ENCODE measurements at places on chromosomes 4 and X.

GRCh38 chrX:2185341-2186082 is 315.3 kb downstream of the DHRSX start:
- no peak for DNase-seq

- no peak for DNase-seq
Measured at GRCh38 chrX:65874110-65874509, 165.8 kb downstream of the VSIG4 start.

DNA sequence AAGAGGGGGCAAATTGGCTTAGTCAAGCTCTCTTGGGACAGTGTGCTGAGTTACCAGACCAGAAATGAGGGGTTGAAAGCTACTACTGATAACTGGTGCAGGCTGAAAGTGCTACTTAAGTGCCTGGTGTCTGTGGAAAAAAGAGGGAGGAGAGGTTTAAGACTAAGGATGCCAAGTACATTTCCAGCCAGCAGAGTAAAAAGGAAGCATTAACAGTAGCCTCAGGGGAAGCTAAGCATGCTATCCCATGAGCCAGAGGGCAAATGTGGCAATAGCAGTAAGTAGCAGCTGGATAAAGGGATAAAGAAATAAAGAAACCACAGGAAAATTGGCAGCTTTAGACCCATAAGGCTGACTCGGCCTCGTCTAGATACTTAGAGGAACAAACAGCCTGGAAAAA is 196.3 kb upstream of the MAB21L2 start:
- peak; percentile 92 for DNase-seq

DNA sequence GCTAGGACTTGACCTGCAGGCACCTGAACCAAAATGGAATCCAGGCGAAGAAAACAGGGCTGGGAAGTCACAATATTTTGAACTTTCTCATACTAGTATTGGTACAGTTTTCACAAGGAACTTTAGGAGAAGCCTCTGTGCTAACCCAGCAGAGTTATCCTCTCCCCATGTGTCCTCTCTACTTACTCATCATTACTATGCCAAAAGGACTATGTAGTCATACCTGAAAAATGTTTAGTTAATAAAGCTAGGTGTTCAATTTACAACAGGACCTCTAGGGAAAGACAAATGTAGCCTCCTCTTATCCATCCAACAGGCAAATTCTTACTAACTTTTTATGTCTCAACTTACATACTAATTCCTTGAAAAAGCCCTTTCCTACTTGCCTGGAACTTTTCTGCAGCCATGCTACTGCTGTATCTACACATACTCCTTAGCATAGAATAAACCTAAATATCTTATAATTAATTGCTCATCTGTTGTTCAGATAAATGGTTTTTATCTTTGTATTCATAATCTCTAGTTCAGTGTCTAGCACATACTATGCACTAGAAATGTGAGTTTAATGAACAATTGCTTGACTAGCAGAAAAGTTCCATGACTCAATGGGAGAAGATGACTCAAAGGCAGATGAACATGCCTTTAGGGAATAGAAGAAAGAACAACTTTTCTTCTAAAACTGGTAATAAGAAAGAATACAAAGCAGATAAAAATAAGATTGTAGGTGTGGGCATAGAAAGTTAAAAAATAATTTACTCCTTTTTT is 215.5 kb upstream of the VEGFC start:
- peak; percentile 60 for DNase-seq

- no peak for DNase-seq
Measured at GRCh38 chr4:44025376-44026020, 423.1 kb downstream of the KCTD8 start.

DNA sequence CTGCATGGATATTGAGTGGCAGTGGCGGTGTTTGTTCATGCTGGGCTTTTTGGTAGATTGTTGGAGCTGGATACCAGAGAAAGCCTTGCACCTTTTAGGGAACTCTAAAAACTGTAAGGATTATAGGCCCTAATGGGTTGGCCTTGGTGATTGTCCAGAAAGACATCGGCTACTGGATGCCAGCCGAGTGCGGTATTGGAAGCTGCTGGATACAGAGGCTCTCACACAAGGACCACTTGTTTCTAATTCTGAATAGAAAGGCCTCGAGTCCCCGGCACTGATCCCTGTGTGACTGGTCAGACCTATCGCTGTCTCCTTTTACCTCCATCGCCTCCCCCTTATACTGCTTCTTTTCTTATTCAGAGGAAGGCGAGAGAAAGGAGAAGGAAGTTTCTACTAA is 27.3 kb upstream of the SCOC start:
- DNase-seq = no peak

DNA sequence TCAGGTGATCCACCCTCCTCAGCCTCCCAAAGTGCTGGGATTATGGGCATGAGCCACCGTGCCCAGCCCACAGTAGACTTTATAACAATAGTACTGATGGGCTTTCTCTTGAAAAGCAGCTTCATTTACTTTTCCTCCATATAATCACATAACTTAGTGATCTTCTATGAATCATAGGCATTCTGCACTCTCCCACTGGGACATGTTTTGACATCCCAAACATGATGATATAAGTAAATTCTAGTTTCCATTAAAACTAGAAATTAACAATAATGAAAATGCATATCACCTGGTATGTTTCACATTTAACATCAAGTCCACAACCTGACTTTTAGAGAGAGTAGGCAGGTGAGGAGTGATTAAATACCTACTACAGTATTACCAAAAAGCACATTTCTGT is 96.5 kb downstream of the CAMK2D start:
- no peak for DNase-seq

GRCh38 chrX:42077675-42078074 is 154.3 kb upstream of the CASK start:
- no peak for DNase-seq

GRCh38 chrX:109655502-109656201 is 30.7 kb upstream of the KCNE5 start:
- no peak for DNase-seq

GRCh38 chrX:3075959-3076358 is 34.7 kb downstream of the ARSF start:
- no peak for DNase-seq

DNA sequence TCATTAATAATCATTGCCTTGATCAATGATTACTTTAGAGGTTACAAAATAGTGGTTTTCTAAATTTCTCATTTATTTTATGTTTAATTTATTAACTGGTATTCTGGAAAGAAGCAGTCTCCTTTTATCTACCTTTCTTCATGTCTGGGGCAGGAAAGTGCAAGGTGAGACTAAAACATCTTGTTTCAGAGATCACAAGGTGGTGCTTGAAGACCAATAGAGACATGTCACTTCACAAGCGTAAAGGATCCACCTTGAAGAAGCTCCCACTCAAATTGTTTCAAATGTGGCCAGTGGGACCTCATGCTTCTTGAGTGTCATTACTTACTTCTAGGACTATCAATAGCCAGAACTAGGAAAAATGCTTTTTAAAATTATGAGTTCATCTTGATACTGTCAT is 1568.7 kb downstream of the RPA4 start:
- DNase-seq = no peak

- no peak for DNase-seq
Measured at GRCh38 chr4:2962614-2963174, 512 bp downstream of the NOP14 start.

- no peak for DNase-seq
Measured at GRCh38 chr4:36168127-36168878, 76.0 kb downstream of the ARAP2 start.

GRCh38 chr4:156633847-156634246 is 337.8 kb downstream of the PDGFC start:
- DNase-seq = no peak

- no peak for DNase-seq
Measured at GRCh38 chrX:8907688-8908087, 106.5 kb upstream of the FAM9A start.

DNA sequence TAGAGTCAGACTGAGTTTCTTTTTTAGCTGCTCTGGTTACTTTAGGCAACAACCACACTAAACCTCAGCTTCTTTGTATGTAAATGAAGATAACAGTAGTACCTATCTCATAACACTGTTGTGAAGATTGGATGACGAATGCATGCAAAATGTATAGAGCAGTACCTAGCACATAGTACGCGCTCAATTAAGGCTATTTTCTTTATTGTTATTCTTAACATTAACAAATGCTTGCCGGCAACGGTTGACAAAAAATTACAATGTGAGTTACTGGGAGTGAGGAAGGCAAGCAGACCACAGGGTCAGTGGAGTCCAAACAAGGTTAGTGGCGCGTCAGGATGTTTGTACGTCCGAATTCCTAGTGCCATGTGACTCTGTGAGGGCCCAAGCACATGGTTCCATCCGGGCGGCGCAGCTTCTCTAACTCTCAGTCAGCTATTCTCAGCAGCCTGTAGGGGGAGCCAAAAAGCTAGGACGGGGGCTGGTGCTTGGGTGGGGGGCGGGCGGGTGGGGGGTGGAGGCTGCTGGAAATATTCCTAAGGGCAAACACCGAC is 821 bp upstream of the NALF2 start:
- DNase-seq = no peak

- DNase-seq = no peak
Measured at GRCh38 chr4:184423003-184423686, 51.2 kb downstream of the IRF2 start.

DNA sequence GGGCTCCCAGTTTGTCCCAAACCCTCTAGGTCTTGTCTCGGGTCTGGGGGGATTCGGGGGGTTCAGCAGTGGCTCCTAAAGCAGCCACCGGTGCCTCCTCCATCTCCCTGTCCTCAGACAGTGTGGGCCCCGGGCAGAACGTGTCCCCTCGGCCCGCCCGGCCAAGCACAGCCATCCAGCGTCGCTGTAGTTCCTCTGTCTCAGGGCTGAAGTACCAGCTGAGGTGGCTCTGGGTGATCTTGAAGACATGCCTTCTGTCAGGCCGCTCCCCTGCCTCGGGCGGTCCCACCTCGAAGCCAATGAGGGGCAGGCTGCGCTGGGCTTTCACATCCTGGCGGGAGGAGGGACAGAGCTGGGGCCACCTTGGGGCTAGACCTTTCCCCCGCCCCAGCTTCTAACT is 5.9 kb downstream of the TSR2 start:
- DNase-seq = no peak

- DNase-seq = no peak
Measured at GRCh38 chrX:50813843-50814661, at the start of gene SHROOM4. TSS of gene SHROOM4 (minus strand) at chrX:50814194. CDS start at chrX:50814018, 176 bp downstream.

DNA sequence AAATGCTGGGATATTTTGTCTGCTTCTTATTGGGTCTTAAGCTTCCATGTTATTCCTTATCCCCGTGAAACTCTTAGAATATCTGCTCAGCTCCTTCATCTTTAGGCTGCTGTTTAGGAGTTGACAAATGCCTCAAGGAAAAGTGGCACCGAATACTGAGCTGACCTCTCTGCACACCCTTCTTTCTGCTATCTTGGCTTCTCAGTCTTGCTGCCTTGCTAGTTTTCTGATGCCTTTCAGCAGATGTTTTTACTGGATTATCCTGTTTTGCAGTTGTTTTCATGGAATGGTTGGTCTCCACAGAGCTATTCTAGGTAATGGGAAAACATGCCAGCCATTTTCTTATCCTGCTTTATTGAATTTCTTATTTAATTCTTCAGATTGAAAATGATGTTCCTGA is 86.3 kb downstream of the GYPE start:
- DNase-seq = no peak

DNA sequence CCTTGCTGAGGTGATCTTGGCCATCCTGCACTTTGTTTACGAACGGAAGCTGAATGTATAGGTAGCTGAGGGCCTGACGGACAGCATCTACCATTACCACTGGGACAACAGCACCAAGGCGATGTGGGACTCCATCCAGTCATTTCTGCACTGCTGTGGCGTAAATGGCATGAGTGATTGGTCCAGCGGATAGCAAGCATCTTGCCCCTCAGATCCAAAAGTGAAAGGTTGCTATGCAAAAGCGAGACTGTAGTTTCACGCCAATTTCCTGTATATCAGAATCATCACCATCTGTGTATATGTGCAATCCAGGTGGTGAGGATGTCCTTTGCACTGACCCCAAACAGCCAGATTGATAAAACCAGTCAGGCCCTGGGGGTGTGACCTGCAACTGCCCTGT is 4.2 kb upstream of the PYURF start:
- no peak for DNase-seq
